ENCODE measurements at places on chromosomes 1 and 21.

DNA sequence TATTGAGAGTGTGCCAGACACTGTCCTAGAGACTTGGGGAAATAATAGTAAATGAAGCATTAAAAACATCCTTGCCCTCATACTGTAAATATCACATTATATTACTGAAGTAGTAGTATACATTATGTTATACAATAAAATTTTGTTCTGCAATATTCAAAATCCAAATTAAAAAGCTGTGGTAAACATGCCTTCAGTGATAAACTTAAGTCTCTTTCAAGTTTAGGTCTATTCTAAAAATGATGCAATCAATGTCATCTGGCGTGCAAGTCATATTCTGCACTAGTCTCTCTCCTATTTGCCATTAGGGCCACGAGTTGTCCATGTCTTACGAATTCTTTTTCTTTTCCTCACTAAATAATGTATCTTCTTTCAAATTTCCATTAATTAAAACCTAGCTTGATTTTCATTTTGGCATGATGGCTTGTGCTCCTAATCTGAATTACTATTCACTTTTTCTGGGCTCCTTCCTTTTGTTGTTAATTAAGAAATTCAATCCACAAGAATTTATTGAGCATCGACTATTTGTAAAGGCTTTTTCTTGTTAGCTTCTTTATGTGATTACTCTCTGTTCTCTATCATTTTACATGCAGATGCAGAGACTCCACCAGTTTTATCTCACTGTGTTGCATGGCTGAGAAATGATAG is 130.7 kb downstream of the COQ8A start:
- no peak for DNase-seq

DNA sequence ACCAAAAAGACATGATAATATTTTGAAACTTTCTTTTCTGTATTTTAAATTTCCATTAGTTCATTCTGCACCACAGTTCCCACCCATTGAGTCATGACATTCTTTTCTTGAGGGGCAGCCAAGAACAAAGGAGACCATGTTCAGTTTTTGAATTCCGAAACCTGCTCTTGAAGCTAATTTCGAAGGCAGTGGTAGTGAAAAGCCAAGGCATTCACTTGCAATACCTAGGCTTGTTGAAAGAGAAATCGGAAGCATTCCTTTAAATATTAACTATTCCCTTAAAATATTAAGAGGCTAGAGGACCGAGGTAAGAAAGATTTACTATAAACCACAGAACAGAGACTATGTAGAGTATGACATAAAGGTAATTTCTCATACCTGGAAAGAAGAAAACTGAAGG is 256.3 kb downstream of the ADGRL2 start:
- no peak for DNase-seq

GRCh38 chr1:30681782-30682181 is 41.6 kb downstream of the MATN1 start:
- DNase-seq = no peak

- no peak for DNase-seq
Measured at GRCh38 chr1:150168960-150169601, 19.4 kb downstream of the PLEKHO1 start.

DNA sequence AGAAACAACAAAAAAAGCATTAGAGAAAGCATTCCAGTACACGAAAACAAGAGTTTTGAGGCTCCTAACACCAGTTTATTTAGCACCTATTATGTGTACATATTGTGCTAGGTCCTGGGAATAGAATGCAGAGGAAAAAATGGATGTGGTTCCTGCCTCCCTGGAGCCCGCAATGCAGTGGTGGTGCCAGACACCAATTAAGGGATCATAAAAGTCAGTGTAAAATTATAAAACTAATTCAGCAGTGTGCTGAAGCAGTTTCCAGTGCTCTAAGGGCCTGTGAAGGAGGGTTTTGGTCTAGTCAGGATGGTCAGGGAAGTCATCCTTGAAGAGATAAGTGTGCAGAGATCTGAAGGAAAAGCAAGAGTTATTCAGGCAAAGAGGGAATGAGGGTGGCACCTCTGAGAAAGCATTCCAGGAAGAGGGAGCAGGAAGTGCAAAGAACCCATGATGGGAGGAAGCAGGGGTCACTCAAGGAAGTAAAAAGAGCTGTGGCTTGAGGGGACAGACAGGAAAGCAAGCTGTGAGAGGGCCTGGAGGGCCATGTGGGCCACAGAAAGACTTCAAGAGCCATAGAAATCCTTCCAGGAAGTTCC is 65.2 kb upstream of the IFNLR1 start:
- no peak for DNase-seq

DNA sequence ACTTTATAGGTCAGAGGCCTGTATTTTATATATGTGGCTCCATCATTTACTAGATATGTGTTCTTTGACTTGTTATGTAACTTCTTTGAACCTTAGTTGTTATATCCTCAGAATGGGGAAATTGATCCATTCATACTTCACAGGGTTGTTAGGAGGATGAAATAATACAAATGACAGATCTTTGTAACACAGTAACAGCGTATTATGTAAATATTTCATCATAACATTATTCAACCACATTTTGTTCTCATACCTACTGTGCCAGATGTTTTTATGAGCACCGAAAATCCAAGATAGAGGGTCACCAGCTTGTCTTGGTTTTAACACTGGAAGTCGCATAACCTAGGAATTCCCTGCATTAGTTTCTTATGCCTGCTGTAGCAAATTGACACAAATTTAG is 3.3 kb downstream of the SUCO start:
- DNase-seq = no peak

- DNase-seq = no peak
Measured at GRCh38 chr1:56094168-56094567, 485.2 kb downstream of the PLPP3 start.

- DNase-seq = no peak
Measured at GRCh38 chr1:170604065-170604464, 59.9 kb upstream of the PRRX1 start.

DNA sequence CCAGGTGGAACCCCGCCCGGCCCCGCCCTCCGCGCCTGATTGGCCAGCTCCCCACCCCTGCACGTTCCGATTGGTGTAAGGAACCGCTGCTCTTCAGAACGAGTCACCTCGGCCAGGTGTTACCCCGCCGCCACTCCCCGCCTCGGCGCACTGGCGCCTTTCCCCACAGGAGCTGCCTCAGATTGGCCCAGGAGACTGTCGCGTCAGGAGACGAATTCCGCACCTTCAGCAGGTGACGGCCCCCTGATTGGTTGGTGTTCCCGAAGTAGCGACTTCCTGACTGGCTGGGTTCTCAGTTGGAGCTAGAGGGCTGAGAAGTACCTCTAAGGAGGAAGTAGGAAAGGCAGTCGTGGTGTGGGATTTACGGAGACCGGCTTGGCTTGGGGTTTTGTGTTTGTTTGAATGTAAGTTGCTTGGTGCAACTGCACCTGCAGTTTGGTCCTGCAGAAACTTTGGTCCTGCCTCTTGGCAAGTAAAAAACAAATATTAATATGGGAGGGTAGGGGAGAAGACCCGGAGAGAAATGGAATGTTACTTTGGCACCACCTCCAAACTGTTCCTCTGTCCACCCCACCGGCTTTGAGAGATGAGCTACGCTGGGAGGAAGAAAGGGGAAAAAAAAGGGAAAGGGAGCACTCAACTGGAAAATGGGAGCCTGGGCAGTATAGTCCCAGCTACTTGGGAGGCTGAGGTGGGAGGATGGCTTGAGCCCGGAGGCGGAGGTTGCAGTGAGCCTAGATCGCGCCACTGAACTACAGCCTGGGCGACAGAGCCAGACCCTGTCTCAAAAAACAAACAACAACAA is 415 bp upstream of the F11R start:
- peak; percentile 48 for DNase-seq
